ENCODE measurements at places on chromosomes 7 and 10.

DNA sequence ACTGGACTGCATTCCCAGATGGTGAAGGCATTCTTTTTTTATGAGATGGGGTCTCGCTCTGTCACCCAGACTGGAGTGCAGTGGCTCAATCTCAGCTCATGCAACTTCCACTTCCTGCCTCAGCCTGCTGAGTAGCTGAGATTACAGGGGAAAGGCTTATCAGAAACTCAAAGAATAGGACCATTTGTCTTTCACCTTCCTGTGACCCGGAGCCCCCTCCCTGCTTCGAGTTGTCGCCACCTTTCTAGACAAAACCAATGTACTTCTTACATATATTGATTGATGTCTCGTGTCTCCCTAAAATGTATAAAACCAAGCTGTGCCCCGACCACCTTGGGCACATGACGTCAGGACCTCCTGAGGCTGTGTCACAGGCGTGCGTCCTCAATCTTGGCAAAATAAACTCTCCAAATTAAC, 1.8 kb upstream of the METTL27 start:
- ATAC-seq, result no peak

DNA sequence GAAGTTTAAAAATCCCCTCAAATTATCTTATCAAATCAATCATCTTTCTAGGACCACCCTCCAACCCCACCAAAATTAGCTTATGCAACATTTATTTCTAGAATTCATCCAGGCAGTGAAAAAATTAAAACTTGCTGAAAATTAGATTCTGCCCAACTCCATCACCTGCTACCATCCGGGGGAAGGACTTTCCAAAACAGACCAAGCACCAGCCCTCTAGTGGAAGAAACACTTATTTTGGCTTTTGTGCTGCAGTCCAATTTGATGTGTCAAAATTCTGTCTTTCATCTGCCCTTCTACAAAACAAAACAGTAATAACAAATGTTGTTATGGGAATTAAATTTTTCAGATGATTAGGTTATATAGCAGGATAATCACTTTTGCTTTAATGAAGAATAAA, 35.1 kb downstream of the GCC1 start:
- ATAC-seq, result no peak

GRCh38 chr7:32941681-32942414, 15.4 kb upstream of the FKBP9 start:
- no peak for ATAC-seq

DNA sequence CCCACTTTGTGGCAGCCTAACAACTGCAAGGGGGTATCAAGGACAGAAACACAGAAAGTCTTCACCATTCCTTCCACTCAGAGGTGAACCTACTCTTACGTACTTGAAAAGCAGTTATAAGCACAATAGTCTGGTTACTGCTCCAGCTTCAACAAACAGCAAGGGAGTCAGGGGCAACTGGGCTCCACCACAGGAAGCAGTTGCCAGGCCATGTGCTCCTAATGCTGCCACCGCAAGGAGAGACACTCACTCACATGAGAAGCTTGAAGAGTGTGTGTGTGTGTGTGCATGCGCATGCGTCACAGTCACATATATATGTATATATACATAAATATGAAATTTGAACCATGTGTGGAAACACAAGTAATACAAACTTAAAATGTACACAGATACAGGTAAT, 65.5 kb downstream of the GRB10 start:
- ATAC-seq, result no peak

DNA sequence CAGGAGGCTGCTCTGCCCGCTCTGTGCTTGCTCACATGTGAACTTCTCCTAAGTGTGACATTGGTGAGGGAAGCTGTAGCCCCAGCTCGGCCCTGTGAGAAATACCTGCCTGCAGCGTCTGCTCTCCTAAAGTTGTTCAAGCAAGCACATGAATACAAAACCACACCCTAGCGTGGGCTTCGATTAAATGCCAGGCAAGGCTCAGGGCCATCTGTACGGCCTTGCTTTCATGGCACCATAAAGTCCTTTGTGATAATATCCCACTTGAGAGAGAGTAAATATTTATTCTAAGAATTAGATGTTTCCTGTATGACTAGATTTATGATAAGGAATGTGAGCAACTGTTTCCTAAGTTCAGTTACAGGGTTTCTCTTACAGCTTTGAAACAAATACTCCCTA, 262.8 kb upstream of the KLF14 start:
- ATAC-seq, result peak; percentile 74

DNA sequence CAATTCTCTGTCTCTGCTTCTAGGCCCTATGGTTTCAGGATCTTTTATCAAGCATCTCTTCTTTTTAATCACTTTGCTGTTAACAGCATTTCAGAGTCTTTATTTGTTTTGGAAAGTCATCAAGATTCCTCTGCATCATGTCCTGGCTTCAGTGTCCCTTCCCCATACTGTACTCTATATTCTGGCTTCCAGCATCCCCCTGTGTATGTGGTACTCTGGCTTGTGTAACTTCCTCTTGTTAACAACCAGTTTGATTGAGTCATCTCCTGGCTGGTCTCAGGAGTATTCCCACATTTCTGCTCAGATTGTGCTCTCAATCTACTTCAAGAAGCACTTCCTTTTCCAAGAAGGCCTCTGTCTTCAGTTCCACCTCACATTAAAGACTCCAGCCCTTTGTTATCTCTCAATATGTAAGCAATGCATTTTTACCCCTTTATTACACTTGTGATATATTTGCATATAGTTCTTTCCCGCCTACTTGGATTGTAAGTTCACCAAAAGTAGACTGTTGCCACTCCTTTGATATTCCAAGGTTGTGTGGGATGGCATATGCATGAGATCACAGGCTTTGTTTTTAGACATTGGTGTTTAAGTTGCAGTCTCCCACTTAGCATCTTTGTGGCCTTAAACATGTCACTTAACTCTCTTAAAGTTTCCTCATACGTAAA, 15.1 kb upstream of the ATE1 start:
- ATAC-seq, result peak; percentile 59

- ATAC-seq, result no peak
Observed at GRCh38 chr7:143295870-143296269, 7.7 kb downstream of the CASP2 start.

- ATAC-seq, result no peak
Observed at GRCh38 chr7:147483634-147484292, 1106.8 kb upstream of the C7orf33 start.

DNA sequence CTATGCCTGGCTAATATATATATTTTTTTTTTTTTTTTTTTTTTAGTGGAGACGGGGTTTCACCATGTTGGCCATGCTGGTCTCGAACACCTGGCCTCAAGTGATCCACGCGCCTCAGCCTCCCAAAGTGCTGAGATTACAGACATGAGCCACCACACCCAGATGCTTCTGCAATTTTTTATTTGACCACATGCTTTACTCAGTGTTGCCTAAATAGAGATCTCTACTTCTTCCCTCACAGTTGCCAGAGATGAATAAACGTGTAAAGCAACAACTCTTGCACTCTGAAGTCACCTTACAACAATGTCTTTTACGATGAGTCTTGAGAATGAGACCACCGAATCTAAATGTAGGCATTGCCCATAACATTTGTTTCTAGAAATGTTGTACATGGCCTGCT, 107.9 kb upstream of the FRMD4A start:
- ATAC-seq, result no peak

DNA sequence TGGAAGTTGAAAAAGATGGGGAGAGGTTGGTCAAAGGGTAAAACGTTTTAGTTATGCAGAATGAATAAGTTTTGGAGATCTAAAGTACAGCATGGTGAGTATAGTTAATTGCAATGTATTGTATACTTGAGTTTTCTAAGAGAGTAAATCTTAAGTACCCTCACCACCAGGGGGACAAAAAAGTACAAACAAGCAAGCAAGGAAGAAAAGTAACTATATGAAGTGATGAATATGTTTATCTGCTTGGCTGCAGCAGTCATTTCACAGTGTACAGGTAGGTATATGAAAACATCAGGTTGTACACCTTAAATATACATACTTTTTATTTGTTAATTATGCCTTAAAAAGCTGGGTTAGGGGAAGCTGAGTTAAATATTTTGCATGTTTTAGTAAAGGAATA, 157.3 kb downstream of the PCLO start:
- ATAC-seq, result no peak

- no peak for ATAC-seq
Observed at GRCh38 chr7:87458148-87458547, 17.3 kb downstream of the ABCB4 start.

- ATAC-seq, result peak; percentile 63
Observed at GRCh38 chr7:79453558-79454360, at the start of gene MAGI2. Gene MAGI2, minus strand, starts transcription at chr7:79453667. Its CDS starts 347 bp downstream, at chr7:79453320.

- ATAC-seq, result no peak
Observed at GRCh38 chr7:34043461-34044305, 138.3 kb downstream of the BMPER start.

- no peak for ATAC-seq
Observed at GRCh38 chr10:1315178-1315577, 259.0 kb downstream of the WDR37 start.

DNA sequence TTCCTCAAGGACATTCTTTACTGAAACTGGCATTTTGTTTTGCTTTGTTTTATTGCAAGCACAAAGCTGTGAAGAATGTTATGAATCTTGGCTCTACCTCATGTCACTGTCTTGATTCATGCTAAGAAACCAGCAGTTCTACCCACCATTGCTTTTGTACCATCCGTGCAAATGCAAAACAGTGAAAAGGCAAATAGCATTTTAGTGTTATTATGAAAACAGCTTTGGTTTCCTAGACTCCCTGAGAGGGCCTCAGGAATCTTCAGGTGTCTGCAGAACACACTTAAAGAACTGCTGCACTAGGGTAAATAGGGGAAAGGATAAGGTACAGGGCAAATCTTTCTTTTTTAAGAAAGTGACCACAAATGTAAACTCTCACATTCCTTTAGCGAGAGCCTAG, 318.9 kb downstream of the AHR start:
- no peak for ATAC-seq

DNA sequence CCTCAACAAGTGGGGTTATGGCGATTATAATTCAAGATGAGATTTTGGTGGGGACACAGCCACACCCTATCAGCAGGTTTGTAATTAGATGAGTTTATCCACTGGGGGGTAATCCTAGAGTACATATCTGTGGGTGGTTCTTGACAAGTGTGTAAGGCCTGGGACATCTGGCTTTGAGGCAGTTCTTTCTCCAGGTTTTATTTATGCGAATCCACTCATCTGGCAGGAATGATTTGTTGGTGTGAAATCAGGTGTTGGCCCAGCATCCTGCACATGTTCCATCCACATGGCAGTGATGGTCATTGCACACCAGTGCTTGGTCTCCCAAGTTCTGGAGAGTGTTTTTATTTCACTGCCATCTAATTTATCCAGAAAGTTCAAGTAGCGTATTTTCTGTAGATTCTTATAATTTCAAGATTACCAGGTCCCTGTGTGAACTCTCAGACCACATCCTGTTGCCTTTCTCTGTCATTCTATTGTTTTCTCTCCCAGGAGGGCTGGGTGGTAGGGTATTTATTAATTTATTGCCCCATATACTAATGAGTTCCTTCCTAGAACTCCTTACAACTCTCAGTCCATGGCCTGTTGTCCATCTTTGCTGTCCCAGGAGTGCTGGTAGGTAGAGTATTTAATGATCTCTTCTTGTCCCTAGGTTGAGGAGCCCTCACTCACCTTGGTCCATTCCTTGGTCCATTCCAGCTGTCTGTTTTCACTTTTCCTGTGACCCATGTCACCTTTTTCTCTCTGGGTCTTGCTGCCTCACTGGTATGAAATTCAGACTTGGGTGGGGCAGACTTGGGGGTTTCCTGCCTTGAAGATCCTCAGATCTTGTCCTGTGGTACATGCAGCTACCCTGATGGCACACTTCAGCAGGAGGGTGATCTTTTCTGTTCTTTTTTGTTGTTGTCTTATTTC, 10.4 kb downstream of the RALA start:
- ATAC-seq, result no peak

DNA sequence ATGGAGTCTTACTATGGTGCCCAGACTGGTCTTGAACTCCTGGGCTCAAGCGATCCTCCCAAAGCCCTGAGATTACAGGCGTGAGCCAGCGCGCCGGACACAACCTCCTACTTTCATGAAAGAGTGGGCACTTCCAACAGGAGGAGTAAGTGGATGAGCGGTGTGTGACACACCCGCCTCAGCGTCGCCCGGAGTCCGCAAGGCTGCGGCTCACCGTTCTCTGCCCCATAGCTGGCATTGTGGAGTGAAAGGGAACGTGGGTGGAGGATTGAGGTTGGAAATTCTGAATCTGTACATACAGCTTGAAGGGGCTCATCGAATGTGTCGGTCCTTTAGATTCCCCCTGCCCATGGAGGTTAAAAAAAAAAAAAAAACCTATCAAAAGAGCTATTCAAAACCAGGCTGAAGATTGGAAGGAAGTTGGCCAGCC, 524 bp upstream of the PRXL2A start:
- peak; percentile 56 for ATAC-seq

GRCh38 chr7:39042670-39043069, 65.0 kb downstream of the POU6F2 start:
- no peak for ATAC-seq

DNA sequence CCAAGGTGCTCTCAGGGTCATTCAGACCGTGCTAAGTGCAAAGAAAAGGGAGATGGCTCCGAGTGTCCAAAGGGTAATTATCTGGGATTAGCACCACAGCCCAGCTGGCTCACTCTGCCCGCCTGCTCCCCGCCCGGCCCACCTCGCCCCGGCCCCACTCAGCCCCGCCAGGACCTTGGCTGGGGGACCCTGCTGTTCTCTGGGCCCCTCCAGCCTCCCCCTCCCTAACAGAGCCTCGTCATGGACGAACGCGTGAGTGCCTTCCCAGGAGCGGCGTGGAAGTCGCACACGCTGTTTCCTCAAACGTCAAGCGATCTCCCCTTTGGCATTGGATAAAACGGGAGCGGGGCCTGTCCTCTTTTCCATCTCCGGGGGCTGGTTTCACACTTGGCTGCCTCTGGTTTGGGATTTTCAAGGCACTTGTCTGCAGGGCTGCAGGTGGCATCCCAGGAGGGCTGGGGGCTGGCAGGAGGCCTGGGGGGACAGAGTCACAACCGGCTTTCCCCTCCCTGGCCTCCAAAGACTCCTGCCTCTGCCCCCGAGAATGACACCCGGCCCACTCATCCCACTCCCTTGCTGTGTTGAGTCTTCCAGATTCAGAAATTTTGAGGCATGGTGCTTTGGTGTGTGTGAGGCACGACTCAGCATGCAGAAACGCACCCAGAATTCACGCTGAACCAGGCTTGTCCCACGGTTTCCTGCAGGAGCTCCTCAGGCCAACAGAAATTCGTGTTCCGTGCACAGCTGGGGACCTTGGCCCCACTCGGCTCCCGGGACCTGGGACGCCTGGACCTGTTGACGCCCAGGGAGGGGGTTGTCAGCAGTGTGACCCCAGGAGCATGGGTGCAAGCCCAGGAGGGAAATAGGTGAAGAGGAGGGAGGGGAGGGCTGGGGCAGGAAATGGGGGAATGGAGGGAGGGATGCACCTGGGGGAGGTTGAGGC, 110.0 kb downstream of the PDGFA start:
- ATAC-seq, result no peak
